ENCODE measurements at places on chromosomes 13 and 19. TPM values are rescaled to one million over a fixed set of nuclear protein-coding genes. Genes with fewer than 3 reads are reported as not detected.

Gene ANGPTL8
- not detected for polyA plus RNA-seq

DNA sequence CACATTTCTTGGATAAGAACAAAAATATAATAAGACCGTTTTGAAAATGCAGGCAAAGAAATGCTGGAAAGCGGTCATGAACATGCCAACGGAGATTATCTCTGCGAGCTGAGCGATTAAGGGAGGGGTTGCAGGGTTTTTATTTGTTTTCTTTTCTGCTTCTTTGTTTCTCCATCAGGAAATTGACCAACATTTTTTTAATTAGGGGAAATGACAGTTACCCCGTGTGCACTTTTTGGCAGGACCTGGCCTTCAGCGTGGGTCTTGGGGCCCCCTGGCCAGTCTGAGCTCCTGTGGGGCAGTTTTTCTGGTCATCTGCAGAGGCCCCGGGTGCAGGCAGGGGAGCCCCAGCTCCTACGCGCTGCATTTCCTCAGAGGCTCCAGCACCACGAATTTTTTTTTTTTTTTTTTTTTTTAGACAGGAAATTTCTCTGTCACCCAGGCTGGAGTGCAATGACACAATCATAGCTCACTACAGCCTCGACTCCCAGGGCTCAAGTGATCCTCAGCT lies 31.3 kb upstream of the HOMER3 start:
- DNase-seq = no peak

- DNase-seq = peak; percentile 55
Measured at GRCh38 chr13:27425158-27425917, 919 bp downstream of the GTF3A start.

GRCh38 chr19:55618426-55618825 lies 5.9 kb downstream of the ZNF784 start:
- DNase-seq = no peak

DNA sequence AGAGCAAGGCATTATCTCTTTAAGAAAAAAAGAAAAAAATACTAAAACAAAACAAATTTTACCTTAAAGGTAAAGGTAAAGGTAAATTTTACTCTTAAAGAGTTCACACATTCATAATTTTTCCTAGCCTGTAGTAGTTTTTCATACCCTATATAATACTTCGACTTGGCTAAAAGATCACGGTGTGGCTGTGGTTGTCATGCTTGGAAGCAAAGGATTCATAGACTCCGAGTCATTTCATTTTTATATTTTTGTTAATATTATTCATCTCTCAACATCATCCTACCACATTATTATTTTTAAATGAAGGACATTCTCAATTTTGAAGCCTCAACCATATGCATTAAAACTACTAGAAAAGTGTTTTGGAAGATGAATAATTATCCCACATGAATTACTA lies 52.7 kb downstream of the PIBF1 start:
- DNase-seq = no peak

Gene ZNF667
- 0.09 TPM for polyA plus RNA-seq

GRCh38 chr13:106690779-106691178 lies 122.8 kb upstream of the ARGLU1 start:
- no peak for DNase-seq

Gene EDNRB
- not detected for polyA plus RNA-seq

Gene TTYH1
- 0.29 TPM for polyA plus RNA-seq

- no peak for DNase-seq
Measured at GRCh38 chr19:50233308-50233910, 30.0 kb downstream of the MYH14 start.

Gene FAM83E
- not detected for polyA plus RNA-seq

GRCh38 chr13:28796938-28797257 lies 23.2 kb upstream of the MTUS2 start:
- no peak for DNase-seq

Gene COL4A2
- not detected for polyA plus RNA-seq

DNA sequence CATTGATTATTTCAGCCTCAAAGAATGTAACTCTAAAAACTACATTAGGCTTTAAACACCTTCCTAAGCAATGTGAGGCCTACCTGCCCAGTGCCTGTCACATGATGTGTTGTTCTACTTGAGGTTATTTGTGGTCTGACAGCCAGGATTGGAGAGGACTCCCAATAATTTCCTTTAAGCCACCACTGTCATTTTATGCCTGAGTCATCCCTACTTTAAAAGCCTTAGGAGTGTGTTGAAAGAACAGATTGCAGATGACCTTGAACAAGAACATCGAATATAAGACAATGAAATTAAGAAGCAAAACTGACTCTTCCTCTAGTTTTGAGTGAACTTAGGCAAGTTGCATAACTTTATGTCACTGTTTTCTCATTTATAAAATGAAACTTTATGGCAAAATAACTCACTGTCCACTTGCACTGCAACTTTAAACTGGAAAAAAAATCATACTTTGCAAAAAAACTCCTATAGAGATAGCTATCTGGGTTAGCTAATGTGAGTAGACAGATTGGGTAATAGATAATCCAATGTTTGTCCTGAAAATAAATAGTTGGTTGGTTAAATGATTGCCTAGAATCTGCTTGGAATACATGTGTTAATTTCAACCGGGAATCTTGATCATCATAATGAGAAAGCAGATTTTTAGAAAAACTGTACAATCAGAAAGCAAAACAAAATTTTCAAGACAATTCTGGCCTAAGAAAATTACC lies 361.2 kb downstream of the SUCLA2 start:
- no peak for DNase-seq

Gene PLIN5
- 0.28 TPM for polyA plus RNA-seq

GRCh38 chr13:48476686-48477085 lies 56.2 kb downstream of the RCBTB2 start:
- DNase-seq = no peak

Gene IGFLR1
- polyA plus RNA-seq = 99.5 TPM

Gene ACP7
- polyA plus RNA-seq = not detected
